ENCODE measurements at places on chromosomes 13 and 19.

GRCh38 chr13:106906426-106906996 lies 338.6 kb upstream of the ARGLU1 start:
- no peak for DNase-seq

DNA sequence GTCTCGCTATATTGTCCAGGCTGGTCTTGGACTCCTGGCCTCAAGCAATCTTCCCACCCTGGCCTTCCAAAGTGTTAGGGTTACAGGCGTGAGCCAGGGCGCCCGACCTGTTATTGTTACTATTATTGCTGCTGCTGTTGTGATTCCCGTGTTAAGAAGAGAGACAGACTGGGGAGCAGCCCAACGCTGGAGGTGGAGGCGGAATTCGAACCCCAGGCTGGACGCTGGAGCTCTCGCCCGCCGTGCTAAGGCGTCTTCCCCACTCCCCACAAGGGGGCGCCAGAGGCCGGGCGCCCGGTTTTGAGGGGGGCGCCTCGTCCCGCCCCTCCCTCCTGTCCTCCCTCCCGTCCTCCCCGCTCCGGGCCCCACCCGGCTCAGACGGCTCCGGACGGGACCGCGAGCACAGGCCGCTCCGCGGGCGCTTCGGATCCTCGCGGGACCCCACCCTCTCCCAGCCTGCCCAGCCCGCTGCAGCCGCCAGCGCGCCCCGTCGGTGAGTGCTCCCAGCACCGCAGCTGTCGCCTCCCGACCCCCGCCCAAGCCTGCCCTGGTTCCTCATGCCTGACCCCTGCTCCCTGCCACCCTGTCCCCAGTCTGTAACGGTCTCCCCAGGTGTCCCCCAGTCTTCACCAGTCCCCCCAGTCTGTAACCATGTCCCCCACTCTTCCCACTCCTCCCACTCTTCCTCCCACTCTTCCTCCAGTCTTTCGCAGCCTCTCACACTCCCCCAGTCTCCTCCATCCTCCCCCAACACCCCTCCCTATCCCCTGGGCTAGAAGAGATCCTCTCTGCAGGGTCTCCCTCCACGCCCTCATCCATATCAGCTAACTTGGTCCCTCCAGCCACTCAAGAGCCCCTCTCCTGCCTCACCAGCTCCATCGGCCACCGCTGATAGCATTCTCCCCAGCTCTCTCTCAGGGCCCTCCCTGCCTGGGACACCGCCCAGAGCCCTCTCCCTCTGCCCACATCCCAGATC lies at the start of gene EHD2:
EHD2 (plus strand) TSS at position 377 of the 976 bp plus-strand sequence. CDS start 3,191 bp downstream, outside the sequence.
- DNase-seq: no peak

DNA sequence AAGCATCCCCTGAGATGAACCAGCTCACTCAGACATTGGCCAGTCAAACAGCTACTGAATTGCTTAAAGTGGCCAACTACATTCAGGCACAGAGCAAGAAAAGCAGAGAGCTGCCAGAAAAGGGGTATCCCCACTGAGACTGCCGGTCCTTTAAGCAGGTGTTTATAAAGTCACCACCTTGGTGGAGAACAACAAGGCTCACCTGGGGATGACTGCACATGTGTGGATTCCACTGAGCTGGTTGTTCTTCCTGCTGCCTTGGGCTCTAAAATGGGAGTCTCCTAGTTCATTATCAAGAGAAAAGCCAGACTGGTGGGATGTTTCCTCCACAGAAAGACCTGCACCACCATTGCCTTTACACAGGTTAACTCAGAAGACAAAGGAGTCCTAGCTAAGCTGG lies 51.8 kb upstream of the IPO5 start:
- DNase-seq: no peak

GRCh38 chr19:14530506-14530905 lies 1.1 kb downstream of the TECR start:
- no peak for DNase-seq

DNA sequence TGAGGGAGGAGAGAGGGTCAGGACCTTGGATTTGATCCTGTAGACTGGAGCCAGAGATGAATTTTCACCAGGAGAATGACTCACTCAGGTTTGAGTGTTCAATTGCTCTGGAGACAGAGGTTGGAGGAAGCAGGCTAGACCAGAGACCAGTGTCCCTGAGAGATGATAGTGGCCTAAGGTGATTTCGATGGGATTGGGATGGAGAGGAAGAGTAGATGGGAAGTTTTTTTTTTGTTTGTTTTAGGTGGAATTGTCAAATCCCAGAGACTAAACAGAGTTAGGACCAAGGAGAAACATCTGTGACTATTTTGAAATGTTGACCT lies 2.3 kb downstream of the CEBPG start:
- no peak for DNase-seq

- no peak for DNase-seq
Measured at GRCh38 chr13:33528896-33529295, 243.3 kb upstream of the STARD13 start.

DNA sequence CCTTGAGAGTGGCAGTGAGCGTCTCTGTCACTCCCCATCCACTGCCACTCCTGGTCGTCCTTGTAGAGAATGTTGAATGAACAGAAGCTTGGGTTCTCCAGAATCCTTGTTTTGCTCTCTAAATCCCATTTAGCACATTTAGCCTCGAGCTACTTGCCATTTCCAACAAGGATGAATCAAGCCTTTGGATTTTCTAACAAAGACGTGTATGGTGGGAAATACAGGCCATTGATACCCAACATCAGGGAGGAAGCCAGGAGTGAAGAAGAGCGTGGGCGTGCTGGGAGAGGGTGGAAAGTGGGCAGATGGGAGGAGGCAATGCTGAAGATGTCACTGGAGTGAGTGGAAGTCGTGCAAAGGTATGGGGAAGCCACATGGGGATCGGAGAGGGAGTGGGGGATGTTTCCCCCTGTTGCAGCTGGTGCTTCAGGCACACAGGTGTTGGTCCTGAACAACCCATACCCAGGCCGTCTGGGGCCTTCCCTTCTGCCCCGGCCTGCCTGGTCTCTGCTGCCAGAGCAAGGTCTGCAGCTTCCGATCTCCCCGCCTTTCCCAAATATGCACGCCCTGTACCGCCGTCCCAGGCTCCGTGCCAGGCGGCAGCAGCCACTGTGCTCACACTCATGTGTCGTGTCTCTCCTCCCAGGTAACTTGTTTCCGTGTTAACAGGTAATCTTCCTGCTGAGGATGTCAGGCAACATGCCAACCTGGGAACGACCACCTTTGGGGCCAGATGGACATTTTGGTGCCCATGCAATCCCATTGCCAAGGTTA lies 48.7 kb downstream of the ZIC5 start:
- no peak for DNase-seq

- DNase-seq: no peak
Measured at GRCh38 chr13:50731400-50731799, 112.1 kb downstream of the DLEU7 start.

DNA sequence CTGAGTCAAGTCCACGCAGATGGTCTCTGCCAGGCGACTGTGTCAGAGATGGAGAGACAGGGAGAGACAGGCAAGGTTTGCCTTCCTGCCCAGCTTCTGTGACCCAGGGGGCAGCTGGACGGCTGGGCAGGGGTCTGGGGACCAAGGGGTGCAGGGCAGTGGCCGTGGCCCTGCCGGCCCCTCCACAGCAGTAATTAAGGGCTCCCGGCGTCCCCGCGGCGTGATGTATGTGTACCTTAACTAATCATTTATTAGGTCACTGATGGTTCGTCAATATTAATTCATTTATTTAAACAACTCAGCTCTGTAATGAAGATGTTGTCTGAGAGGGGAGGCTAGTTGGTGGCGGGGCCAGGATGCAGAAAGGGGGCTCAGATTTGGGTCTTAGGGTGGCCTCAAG lies 28.6 kb upstream of the TCF3 start:
- no peak for DNase-seq

- no peak for DNase-seq
Measured at GRCh38 chr13:33766329-33767123, 51.4 kb upstream of the RFC3 start.
